T-helper 17 cell (primary cell): ENCODE measurements at places on chromosomes 12 and 14.

- no peak for DNase-seq
Measured at GRCh38 chr14:96398432-96398831, 6.5 kb downstream of the AK7 start.

GRCh38 chr12:110853836-110854235, 7.0 kb downstream of the CCDC63 start:
- DNase-seq, result no peak

DNA sequence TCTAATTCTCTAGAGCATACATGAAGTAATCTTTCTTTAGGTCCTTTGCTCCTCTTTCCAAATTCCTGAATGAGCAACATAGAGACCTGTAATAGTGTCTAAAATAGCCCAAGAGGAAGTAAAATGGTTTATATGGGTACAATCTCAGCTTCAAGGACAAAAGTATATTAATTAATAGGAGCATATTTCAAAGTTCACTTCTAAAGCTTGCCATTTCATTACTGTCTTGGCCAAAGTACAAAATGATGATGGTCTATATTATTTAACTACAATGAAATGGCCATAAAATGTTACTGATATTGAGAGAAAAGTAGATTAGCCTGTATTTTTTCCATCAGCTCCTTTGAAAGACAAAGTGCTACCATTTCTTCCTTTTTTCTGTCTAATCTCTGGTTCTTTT, 410.4 kb upstream of the NOVA1 start:
- no peak for DNase-seq

GRCh38 chr14:72318648-72319047, 386.4 kb downstream of the RGS6 start:
- DNase-seq, result no peak

DNA sequence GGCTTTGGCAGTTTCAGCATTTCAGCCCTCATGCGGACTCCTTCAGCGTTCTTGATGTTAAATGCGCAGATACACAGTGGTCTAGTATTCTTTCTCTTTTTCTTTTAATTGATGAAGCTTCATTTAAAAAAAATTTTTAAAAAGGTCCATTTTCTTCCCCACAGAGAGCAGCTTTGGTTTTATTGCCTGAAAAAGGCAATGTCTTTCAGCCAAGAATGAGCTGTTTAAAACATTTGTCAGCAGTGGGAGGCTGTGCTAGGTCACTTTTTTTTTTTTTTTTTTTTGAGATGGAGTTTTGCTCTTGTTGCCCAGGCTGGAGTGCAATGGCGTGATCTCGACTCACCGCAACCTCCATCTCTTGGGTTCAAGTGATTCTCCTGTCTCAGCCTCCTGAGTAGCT, 13.5 kb downstream of the KMT5A start:
- no peak for DNase-seq

DNA sequence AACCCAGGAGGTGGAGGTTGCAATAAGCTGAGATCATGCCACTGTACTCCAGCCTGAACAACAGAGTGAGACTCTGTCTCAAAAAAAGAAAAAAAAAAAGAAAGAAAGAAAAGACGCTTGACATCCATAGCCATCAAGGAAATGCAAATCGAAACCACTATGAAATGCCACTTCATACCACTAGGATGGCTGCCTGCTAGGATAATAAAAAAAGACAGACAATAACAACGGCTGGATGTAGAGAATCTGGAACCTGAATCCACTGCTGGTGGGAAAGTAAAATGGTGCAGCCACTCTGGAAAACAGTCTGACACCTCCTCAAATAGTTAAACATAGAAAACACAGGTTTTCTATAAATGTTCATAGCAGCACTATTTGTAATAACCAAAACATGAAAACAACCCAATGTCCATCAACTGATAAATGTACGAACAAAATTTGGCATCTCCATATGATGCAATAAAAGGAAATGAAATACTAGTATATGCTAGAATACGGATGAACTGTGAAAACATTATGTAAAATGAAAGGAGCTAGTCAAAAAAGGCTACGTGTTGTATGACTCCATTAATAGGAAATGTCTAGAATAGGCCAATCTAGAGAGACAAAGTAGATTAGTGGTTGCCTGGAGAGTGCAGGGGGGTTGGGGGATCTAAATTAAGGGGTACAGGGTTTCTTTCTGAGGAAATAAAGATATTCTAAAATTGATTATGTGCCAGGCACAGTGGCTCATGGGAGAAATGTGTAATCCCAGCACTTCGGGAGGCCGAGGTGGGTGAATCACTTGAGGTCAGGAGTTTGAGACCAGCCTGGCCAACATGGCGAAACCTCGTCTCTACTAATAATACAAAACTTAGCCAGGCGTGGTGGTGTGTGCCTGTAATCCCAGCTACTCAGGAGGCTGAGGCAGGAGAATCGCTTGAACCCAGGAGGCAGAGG, 9.7 kb downstream of the WSB2 start:
- no peak for DNase-seq

GRCh38 chr14:69376439-69376838, 21.7 kb downstream of the ERH start:
- no peak for DNase-seq

DNA sequence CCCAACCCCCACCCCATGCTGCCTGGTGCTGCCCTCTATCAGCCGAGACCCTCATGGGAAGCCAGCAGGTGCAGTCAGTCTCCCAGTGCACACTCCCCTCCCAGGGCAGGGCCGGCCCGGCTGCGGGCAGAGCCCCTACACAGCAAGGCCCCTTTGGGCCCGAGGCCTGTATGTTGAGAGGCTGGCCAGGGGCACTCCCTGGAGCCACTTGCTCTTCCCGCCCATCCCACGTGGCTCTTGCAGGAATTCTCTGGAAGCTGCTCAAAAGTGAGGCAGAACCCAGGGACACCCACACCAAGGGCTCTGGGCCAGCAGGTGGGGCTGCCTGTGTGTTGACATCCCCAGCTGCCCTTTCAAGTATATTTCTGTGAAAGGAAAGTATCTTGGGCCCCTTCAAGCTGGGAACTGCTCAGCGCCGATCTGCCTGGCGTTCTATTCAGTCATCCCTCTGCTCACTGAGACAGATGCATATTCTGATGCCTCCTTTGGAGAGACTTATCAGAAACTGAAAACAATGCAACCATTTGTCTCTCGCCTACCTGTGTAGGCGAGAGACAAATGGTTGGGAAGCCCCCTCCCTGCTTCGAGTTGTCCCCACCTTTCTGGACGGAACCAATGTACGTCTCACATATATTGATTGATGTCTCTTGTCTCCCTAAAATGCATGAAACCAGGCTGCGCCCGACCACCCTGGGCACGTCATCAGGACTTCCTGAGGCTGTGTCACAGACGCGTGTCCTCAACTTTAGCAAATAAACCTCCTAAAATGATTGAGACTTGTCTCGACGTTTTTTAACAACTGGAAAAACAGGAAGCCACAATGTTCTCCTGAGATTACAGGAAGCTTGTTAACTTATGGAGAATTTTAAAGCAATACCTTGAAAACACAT, 6.0 kb downstream of the GPR132 start:
- DNase-seq, result no peak

DNA sequence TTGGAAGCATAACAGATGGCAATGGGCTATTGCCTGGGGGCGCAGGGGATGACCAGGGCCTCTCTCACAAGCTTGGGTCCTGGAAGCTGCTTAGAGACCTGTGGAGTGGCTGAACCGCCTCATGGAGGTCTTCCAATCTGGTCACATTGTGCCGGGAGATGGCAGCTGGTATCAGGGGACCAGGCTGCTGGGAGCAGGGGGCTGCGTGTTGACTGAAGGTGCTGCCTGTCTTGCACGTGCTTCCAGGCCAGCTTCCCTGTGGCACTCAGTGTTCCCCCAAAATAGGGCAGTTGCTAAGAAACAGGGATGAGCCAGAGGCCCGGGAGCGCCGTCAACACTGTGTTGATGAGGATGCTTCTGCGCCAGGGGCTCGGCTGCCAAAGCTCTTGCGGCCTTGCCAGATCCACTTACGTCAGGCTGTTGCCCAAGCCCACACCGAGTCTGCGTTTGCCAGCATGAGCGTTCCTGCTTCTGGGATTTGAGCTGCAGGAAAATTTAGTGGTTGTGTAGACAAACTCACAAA, 39.8 kb downstream of the ELK3 start:
- DNase-seq, result no peak

- DNase-seq, result no peak
Measured at GRCh38 chr12:123058481-123058880, 78.0 kb downstream of the ARL6IP4 start.

DNA sequence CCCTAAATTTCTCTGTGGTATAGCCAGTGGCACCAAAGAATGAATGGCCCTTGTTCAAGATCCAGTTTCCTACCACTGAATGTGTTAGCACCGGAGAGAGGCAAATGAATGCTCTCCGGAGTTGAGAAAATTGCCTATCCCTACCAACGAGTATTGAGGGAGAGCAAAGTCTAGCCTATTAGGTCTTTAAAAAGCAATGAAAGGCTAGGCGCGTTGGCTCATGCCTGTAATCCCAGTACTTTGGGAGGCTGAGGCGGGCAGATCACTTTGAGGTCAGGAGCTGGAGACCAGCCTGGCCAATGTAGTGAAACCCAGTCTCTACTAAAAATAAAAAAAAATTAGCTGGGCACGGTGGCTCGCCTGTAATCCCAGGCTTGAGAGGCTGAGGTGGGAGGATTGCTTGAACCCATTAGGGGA, 898 bp upstream of the RAB15 start:
- DNase-seq, result no peak

DNA sequence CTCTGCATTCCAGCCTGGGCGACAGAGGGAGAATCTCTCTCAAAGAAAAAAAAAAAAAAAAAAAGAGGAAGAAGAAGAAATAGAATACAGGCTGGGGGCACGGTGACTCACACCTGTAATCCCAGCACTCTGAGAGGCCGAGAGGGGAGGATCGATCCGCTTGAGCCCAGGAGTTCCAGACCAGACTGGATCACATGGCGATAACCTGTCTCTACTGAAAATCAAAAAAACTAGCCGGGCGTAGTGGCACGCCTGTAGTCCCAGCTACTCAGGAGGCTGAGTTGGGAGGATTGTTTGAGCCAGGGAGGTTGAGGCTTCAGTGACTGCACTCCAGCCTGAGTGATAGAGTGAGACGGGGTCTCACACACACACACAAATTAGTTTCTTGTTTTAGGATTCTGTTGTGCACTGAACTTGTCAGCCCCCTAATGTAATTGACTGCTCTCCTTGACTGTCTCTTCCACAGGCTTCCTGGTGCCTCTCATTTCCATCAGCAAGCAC, 963 bp upstream of the TINF2 start:
- no peak for DNase-seq
